ENCODE measurements at places on chromosomes 2 and 18. TPM values are rescaled to one million over a fixed set of nuclear protein-coding genes. Genes with fewer than 3 reads are reported as not detected.

DNA sequence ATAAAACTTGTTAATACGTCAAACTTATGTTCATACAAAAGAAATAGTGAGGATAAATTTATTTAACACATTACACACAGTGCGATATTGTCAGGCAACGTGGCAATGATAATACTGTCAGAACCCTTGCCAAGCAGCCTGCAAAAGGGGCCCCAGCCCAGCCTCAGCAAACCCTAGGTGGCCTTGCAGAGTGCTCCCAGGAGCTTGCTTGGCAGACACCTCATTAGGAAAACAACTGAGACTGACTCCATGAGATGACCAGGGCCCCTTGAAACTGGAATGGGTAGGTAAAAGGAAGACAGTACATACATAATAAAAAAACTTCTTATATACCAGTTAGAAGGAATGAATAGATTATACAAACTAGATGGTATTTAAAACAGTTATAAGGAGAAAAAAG, 136.6 kb upstream of the EPC2 start:
- no peaks in the 10 kb centered on the region for H3K36me3 ChIP-seq
- DNase-seq = no peak
- no peak overlapping the region for H3K4me3 ChIP-seq
- no peaks in the 10 kb centered on the region for H3K27me3 ChIP-seq
- H3K4me1 ChIP-seq = peaks cover 7% of the 10 kb centered on the region
- no peak overlapping the region for H3K27ac ChIP-seq

Gene PJVK
- 2.5 TPM for total RNA-seq

GRCh38 chr2:191167766-191168165, 17.0 kb upstream of the STAT4 start:
- no peaks in the 10 kb centered on the region for H3K27me3 ChIP-seq
- H3K4me3 ChIP-seq = no peak overlapping the region
- peak overlapping the region; percentile 41 for H3K27ac ChIP-seq

GRCh38 chr2:128585706-128586105, 267.0 kb upstream of the HS6ST1 start:
- no peak for DNase-seq
- peaks cover 5% of the 10 kb centered on the region for H3K27me3 ChIP-seq
- no peak overlapping the region for H3K27ac ChIP-seq

- H3K4me1 ChIP-seq = no peaks in the 10 kb centered on the region
- peak overlapping the region; percentile 25 for H3K27ac ChIP-seq
- DNase-seq = peak; percentile 94
- no peak overlapping the region for H3K4me3 ChIP-seq
- no peaks in the 10 kb centered on the region for H3K27me3 ChIP-seq
These were observed 5.3 kb downstream of the KLF11 start for GRCh38 chr2:10048501-10049171.

Gene FAM210A
- 24.6 TPM for total RNA-seq

DNA sequence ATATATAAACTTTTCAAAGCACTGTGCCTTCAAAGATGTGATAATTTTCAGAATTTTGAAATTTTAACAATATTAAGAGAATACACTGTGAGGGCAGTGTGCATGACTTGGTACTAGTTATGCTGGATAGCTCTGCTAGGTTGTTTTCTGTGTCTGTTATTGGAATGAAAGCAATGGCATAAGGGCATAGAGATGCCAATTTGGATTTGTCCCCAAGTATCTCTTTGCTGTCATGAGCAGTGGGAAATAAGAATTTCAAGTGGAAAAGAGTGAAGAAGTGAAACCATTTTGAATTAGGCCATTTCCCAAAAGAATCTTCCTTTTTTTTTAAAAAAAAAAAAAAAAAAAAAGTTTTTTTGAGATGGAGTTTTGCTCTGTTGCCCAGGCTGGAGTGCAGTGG, 76.8 kb downstream of the SLC39A10 start:
- H3K4me3 ChIP-seq = no peak overlapping the region
- no peaks in the 10 kb centered on the region for H3K27me3 ChIP-seq
- no peak overlapping the region for H3K27ac ChIP-seq
- no peak for DNase-seq
- peaks cover 18% of the 10 kb centered on the region for H3K36me3 ChIP-seq
- peaks cover 23% of the 10 kb centered on the region for H3K4me1 ChIP-seq

DNA sequence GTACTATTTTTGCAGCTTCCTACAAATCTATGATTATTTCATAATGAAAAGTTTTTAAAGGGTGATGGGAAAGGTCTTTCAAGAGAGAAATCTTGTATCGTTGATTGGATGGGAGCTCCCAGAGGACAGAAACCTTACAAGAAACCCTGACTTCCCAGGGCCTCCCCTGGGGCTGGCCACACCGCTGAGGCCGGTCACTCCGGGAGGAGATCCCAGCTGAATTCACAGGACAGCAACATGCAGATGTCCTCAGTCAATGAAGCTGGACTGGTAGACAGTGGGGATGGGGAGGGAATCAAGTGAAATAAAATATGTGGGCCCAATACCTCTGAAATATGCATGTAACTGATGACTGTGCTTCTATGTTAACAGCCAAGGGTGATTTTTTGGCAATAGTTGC, 135.6 kb downstream of the TFCP2L1 start:
- no peak overlapping the region for H3K4me3 ChIP-seq
- H3K27ac ChIP-seq = no peak overlapping the region
- DNase-seq = no peak
- no peaks in the 10 kb centered on the region for H3K4me1 ChIP-seq
- H3K27me3 ChIP-seq = peaks cover 5% of the 10 kb centered on the region
- H3K36me3 ChIP-seq = no peaks in the 10 kb centered on the region

DNA sequence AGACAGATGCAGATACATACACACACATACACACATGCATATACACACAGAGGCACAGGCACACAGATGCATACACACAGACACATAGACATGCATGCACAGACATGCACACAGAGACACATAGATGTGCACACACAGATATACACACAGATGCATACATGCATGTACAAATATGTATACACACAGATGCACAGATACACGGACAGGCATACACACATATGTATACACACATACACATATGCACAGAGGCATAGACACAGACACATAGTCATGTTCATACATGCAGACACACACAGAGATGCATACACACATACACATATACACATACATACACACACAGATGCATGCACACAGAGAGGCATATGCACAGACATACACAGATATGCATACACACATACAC, 437.3 kb upstream of the SMIM21 start:
- no peaks in the 10 kb centered on the region for H3K27me3 ChIP-seq
- no peaks in the 10 kb centered on the region for H3K36me3 ChIP-seq
- no peaks in the 10 kb centered on the region for H3K4me1 ChIP-seq

- no peaks in the 10 kb centered on the region for H3K4me1 ChIP-seq
- DNase-seq = no peak
- no peaks in the 10 kb centered on the region for H3K27me3 ChIP-seq
These were observed 238.2 kb upstream of the SYT4 start for GRCh38 chr18:43515481-43515880.

GRCh38 chr2:101277111-101277510, 24.4 kb downstream of the CNOT11 start:
- peaks cover 47% of the 10 kb centered on the region for H3K36me3 ChIP-seq
- H3K27me3 ChIP-seq = no peaks in the 10 kb centered on the region
- no peak overlapping the region for H3K27ac ChIP-seq
- no peaks in the 10 kb centered on the region for H3K4me1 ChIP-seq
- DNase-seq = peak; percentile 80
- H3K4me3 ChIP-seq = no peak overlapping the region

DNA sequence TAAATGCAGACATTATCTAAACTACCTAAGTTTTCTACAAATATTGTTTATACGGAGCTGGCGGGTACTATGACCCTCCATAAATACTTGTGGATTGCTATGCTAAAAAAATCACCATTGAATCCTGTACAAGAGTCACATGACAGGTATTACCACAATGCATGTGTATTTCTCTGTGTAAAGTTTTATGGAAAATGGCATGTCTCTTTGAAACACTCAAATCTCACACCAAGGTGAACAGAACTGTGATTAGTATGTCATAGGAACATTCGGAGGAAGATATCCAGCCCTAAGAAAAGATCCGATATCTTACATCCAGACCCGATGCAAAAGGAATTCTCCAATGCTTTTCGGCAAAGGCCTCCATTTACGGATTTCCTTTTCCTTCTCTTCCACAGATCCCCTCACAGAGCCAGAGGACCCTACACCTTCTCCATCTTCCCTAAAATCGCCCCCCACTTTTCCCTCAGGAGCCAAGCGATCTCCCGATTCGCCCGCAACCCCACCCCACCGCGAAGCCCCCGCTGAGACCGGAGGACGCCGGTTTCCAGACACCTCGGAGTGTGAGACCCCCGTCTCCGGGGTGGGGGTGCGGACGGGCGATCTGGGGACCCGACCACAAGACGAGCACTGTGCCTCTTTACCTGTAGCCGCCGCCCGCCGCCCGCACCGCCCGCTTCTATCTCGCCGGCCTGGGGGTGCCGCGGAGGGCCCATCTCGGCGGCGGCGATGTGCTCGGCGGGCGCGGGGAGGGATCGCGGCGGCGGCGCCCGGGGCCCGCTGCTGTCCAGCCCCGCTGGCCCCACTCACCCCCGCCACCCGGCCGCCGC, 1.2 kb downstream of the SAP130 start:
- DNase-seq = peak; percentile 44
- no peaks in the 10 kb centered on the region for H3K36me3 ChIP-seq
- H3K4me1 ChIP-seq = peaks cover 3% of the 10 kb centered on the region
- H3K27ac ChIP-seq = peak overlapping the region; percentile 54

DNA sequence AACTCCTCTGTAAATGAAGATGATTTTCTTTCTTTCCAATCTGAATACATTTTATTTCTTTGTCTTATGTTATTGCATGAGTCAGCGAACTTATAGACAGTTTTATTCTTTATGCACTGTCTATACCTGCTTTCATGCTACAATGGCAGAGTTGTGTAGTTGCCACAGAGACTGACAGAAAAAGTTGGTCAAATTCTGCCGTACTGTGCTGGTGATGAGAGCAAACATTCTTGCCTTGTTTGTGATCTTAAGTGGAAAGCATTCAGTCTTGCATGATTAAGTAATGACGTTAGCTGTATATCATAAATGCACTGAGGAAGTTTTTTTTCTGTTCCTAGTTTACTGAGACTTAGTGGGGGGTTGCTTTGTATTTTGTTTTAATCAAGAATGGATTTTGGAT, 32.9 kb downstream of the ZC3H15 start:
- H3K27ac ChIP-seq = peak overlapping the region; percentile 56
- no peaks in the 10 kb centered on the region for H3K27me3 ChIP-seq
- no peak overlapping the region for H3K4me3 ChIP-seq

Gene C2orf78
- total RNA-seq = not detected

GRCh38 chr2:35887146-35887545, 468.4 kb upstream of the CRIM1 start:
- H3K27me3 ChIP-seq = no peaks in the 10 kb centered on the region
- DNase-seq = no peak
- no peak overlapping the region for H3K27ac ChIP-seq
- H3K36me3 ChIP-seq = no peaks in the 10 kb centered on the region

Gene RDH14
- 23.5 TPM for total RNA-seq

DNA sequence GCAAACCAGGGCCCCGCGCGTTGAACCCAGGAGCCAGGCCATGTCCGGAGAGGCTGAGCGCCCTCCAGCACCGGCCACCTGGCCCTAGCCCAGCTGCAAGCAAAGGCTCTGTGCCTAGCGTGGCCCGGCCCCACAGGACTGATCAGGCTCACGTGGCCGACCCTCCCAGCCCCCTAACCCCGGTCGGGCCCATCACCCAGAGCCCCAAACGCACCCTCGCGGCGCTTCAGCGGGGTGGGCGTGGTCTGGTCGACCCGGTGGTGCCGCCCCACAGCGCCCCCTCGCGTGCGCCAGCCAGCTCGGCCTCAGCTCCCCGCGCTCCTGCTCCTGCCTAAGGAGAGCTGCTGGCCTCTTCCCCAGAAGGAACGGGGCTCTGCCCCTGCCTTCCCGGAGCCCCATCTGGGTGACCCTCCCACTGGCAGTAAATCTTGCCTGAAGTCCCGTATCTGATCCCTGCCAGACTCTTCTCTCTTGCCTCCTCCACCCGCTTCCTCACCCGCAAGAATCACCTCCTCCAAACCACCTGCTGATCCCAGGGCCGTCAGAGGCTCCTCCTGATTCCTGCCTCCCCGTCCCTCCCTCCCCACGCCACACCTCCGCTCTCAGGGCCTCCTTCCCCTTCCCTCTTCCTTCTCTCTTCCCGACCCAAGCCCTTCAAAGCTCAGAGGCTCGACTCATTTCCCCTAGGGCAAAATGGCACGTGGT, 12.3 kb upstream of the TEX51 start:
- peak overlapping the region; percentile 39 for H3K4me3 ChIP-seq
- no peaks in the 10 kb centered on the region for H3K27me3 ChIP-seq
- no peaks in the 10 kb centered on the region for H3K4me1 ChIP-seq
- no peaks in the 10 kb centered on the region for H3K36me3 ChIP-seq

- H3K27ac ChIP-seq = no peak overlapping the region
- peaks cover 22% of the 10 kb centered on the region for H3K27me3 ChIP-seq
- H3K4me3 ChIP-seq = no peak overlapping the region
- H3K4me1 ChIP-seq = peaks cover 4% of the 10 kb centered on the region
These were observed 5.2 kb downstream of the KLHL29 start for GRCh38 chr2:23390152-23390551.

Gene GAREM2
- 2.4 TPM for total RNA-seq

GRCh38 chr2:213740453-213740852, 456.2 kb downstream of the SPAG16 start:
- H3K4me1 ChIP-seq = no peaks in the 10 kb centered on the region
- no peaks in the 10 kb centered on the region for H3K27me3 ChIP-seq
- no peaks in the 10 kb centered on the region for H3K36me3 ChIP-seq
- H3K4me3 ChIP-seq = no peak overlapping the region
- H3K27ac ChIP-seq = no peak overlapping the region

GRCh38 chr2:188324067-188324466, 32.4 kb downstream of the GULP1 start:
- no peak for DNase-seq
- H3K4me3 ChIP-seq = no peak overlapping the region
- peak overlapping the region; percentile 79 for H3K27ac ChIP-seq
- no peaks in the 10 kb centered on the region for H3K27me3 ChIP-seq
- peaks cover 30% of the 10 kb centered on the region for H3K4me1 ChIP-seq
- no peaks in the 10 kb centered on the region for H3K36me3 ChIP-seq

DNA sequence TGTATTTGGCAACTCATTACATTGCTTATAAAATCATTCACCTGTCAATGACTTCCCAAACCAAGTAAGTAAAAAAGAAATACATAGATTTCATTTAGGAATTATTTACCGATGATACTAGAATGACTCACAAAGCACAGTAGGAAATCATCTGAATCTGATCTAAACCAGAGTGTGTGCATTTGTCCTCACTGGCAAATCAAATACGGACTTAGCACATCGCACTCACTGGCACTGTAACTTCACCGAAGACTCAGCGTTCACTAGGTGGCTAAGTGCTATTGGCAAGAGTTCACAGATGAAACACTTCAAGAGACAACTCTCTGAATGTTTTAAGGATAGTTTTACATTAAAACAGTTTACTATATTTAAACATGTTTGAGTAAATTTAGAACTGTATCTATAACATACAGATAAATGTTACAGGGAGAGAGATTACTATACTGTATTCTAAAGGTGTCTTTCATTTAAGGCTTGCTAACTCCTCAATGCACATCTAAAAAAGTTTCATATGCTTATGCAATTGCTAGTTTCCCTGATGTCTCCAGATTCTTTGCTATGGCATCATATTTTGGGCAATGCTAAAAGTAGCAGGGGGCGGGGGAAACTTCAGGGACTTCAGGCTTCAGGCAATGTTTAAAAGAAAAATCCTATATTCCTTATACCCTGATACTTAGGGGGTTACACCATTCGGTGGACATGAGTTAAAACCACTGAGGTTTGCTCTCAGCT, 48.8 kb downstream of the STK39 start:
- peak; percentile 76 for DNase-seq
- H3K4me3 ChIP-seq = no peak overlapping the region
- H3K27me3 ChIP-seq = no peaks in the 10 kb centered on the region
- H3K4me1 ChIP-seq = peaks cover 13% of the 10 kb centered on the region
- H3K27ac ChIP-seq = no peak overlapping the region

Measured in osteoblast (primary cell).